ENCODE measurements at places on chromosomes 13 and 19.

- no peak for DNase-seq
Measured at GRCh38 chr13:114008964-114009589, 35.2 kb upstream of the C13orf46 start.

GRCh38 chr13:89791971-89792630 lies 1555.4 kb upstream of the MIR17HG start:
- DNase-seq = no peak

GRCh38 chr19:14978161-14978776 lies 1.4 kb downstream of the SLC1A6 start:
- no peak for DNase-seq

GRCh38 chr13:80508031-80508430 lies 167.1 kb upstream of the SPRY2 start:
- DNase-seq = no peak

DNA sequence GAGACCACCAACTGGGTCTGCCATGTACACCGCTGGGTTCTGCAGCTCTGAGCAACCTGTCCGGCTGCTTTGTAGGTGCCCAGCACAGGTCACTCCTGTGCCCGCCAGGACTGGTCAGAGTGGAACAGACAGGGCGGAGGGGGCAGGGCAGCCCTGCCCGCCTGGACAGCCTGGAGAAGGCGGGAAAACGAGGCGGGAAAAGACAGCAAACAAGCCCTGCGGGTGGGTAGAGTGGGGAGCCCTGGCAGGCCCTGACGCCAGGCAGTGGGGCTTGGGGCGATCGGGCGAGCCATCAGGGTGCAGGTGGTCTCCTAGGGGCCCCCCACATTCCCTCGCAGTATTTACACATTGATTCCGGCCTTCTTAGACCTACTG lies 533 bp upstream of the UHRF1 start:
- DNase-seq = no peak

DNA sequence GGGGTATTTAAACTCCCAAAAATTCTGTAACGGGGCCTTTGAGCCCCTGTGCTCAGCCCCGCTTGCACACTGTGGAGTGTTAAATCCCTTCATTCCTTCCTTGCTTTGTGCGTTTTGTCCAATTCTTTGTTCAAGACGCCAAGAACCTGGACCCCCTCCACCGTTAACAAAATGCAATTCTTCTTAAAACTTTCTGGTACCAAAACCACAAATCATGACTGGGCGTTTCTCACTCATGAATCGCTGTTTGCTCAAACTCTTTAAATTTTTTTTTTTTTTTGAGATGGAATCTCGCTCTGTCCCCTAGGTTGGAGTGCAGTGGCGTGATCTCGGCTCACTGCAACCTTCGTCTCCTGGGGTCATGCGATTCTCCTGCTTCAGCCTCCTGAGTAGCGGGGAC lies 881 bp downstream of the ZNF20 start:
- peak; percentile 43 for DNase-seq

DNA sequence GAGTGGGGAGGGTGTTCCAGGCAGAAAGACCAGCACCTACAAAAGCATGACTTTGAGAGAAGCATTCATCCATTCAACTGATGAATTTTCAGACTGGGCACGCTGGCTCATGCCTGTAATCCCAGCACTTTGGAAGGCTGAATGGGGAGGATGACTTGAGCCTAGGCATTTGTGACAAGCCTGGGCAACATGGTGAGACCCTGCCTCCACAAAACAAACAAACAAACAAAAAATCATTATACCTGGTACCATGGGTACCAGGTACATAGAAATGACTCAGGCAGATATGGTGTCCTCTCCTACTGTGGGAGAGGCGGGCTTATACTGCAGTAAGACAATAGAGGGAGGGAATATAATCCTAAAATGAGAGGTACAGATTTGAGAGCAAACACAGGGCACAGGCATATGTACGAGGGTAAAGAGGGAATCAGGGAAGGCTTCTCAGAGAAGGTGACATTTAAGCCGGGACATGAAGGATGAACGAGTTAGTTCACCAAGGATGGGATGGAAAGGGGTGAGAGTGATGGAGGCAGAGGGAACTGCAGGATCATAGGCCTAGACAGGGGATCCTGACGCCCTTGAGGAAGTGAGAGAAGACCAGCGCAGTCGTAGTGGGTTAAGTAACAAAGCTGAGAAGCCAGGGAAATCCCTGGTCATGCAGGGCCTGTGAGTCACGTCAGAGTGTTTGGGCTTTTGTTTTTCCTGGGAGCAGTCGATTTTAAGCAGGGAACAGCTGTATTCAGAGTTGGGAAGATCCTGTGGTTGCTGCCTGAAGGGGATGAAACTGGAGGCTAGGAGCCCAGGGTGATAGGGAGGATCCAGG lies 2.9 kb downstream of the CYP2S1 start:
- no peak for DNase-seq
